Fibroblast of skin of abdomen (primary cell): ENCODE measurements at places on chromosomes 4 and X.

- no peak for DNase-seq
Observed at GRCh38 chr4:31045724-31046318, 325.7 kb downstream of the PCDH7 start.

- no peak for DNase-seq
Observed at GRCh38 chrX:40031911-40032310, 65.8 kb downstream of the BCOR start.

GRCh38 chr4:110675426-110675825 lies 52.5 kb upstream of the PITX2 start:
- DNase-seq, result no peak

DNA sequence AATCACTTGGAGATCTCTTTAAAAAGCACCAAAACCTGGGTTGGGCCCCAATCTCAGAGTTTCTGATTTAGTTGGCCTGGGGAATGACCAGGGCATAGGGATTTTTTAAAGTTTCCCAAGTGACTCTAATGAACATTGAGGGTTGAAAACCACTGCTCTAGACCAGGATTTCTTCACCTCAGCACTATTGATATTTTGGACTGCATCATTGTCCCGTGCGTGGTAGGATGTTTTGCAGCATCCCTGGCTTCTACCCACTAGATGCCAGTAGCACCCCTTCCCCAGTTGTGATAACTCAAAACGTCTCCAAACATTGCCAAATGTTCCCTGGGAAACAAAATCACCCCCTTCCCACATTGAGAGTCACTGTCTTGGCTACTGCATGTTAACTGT lies 61.8 kb downstream of the ATXN3L start:
- DNase-seq, result no peak
